ENCODE measurements at places on chromosomes 3 and 15. TPM values are rescaled to one million over a fixed set of nuclear protein-coding genes. Genes with fewer than 3 reads are reported as not detected.

GRCh38 chr3:16290827-16291196, 25.8 kb downstream of the OXNAD1 start:
- DNase-seq, result no peak

DNA sequence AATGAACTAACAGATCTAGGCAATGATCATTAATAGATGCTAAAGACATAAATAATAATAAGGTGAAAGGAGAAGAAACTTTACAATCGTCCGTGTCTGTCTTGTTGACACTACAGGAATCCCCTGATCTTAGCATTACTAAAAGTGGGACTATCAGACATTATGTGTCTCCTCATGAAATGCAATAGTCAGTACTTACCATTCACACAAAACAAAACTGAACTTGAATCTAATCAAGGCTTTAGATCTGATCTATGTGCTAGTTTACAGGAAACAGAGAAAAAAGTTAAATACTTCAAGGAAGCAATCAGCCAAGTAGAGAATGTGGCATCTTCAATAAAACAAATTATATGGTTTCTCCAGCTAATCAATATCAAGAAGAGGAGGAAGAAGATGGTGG, 73.7 kb downstream of the PIK3CB start:
- no peak for DNase-seq

- no peak for DNase-seq
These were observed 154.7 kb downstream of the SV2B start for GRCh38 chr15:91254766-91255165.

- DNase-seq, result no peak
These were observed 43.4 kb downstream of the C2CD4A start for GRCh38 chr15:62109982-62110851.

DNA sequence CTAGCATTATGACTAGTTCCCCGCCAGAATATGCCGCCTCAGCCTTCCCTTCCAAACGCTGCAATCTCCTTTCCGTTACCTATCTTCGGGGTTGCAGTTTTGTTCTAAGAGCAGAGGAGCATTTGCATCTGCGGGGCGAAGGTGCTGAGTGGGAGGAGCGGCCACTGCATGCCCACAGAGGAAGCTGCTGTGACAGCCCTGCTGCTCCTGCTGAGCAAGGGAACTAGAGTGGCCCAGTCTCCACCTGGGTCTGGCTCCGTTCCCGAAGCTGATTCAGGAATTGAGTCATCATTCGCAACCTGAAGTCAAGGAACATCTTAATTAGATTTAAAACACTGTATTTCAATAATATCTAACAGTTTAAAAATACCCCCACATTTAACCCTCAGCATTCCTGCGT, 98.2 kb upstream of the TJP1 start:
- no peak for DNase-seq

Gene AADACL2
- polyA plus RNA-seq, result not detected

DNA sequence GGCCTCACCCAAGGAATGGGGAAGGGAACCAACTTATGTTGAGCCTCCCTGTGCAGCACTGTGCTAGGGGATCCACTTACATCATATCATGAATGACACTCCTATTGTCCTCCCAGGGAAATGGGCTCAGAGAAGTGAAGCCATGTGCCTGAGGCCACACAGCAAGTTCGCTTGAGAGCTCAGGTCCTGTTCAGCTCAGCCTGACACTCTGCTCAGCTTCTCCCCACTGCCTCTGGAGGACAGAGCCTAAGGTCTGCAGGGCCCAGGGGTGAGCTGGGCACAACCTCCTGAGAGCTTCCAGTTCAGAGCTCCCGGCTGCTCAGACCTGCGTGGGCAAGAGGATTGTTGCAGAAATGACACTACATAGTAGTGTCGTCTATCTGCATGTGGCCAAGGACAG, 76.0 kb upstream of the SEC13 start:
- no peak for DNase-seq

Gene SNAPC5
- 49.6 TPM for polyA plus RNA-seq

DNA sequence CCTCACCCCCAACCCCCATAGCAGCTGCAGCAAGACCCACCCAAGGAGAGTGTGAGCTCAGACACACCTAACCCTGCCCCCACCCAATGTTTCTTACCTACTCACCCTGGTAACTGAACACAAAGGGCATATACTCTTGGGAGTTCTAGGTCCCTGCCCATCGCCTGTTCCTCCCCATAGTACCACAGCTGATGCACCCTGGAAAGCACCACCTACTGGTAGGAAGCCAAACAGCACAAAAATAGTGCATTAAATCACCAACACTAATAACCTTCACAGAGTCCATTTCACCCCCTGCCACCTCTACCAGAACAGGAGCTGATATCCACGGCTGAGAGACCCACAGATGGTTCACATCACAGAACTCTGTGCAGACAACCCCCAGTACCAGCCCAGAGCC, 245.2 kb downstream of the EFHB start:
- DNase-seq, result no peak

GRCh38 chr3:186986406-186986805, 56.1 kb downstream of the ST6GAL1 start:
- no peak for DNase-seq

DNA sequence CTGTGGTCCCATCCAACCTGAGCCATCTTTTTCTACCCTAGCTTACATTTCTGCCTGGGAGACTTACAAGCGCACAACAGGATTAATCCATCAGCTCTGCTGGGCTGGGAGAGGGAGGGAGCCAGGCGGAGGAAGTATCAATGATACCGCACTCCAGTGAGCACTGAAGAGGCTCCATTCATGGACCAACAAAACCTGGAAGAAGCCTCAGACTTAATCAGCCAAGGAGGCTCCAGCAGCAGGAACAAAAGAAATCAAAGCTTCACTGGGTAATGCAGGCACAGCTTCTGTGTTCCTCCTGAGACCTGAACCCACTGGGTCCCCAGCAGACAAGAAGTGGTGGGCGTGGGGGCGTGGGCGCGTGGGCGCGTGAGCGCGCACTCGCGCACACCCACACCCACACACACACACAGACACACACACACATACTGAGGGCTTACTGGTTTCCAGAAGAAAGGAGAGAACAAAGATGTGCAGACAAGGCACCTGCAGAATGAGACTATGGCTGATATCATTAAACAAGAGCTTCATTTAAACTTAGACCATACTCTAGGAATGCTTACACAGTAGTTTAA, 87.0 kb upstream of the BOC start:
- no peak for DNase-seq

Gene GOLGA6D
- not detected for polyA plus RNA-seq

Gene PARP15
- polyA plus RNA-seq, result not detected

DNA sequence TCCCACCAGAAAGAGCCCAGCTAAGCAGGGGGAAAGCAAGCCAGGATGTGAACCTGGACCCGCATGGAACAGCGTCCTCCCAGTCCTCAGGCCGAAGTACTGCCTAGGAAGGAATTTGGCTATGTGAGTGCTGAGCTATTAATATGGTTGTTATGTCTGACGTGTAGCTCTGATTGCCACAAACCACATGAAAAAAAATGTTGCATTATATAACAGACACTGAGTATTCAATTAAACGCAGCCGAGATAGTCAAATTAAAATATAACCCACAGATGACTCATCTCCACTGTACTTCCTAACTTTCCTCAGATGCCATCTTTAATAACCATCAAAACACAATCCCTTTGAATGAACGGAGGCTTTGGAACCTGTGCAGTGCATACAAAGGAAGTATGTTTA, 111.1 kb downstream of the GABRB3 start:
- DNase-seq, result no peak

DNA sequence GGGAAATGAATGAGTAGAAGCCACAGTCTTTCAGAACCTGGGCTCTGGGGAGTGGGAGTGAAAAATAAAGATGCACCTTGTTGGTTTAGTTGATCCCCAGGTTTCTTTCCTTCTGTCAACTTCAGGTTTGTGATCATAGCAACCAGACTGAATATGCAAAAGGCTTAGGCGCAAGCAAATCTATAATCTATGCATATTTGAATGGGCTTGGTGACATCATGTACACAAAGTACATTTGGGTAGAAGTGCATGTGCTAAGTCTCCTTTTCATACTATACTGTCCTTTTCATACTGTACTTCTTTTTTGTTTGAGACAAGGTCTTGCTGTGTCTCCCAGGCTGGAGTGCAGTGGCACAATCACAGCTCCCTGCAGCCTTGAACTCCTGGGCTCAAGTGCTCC, 132.4 kb upstream of the C2CD4B start:
- DNase-seq, result no peak

DNA sequence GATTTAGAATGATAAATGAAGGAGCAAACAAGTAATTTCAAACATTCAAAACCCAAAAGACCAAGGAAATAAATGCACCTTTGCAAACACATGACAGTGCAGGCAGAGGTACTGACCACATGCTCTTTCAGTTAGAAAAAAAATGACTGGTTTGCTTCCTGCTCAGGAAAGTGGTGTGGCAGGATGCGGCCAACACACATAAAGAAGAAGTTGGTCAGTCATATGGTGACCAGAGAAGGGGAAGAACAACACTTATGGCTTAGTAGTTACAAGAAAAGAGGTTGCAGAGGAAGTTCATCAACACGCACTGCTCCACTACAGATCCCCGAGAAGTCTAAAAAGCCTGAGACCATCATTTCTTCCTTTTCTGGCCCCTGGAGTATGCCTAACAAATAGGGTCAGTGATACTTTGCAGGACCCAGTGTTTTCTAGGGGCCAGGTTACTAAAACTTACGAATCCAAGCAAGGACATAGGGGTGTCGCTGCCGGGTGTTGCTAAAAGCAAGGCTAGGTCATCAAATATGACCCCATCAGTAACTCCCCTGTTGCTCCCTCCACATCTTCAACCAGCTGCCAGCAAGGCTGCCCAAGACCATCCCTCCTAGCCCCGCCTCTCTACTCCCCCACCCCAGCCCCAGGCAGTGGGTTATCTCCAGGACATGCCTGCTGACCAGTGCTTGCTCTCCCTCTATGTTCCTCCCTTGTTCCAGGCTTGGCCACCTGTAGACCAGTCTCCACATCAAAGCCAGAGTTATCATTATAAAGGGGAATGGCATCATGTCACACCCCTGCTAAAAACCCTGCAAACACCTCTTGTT, 11.2 kb downstream of the ATP8B4 start:
- DNase-seq, result no peak

- no peak for DNase-seq
These were observed 50.6 kb upstream of the SLC6A1 start for GRCh38 chr3:10941972-10942371.

Gene ZNF80
- polyA plus RNA-seq, result not detected

Gene ALS2CL
- polyA plus RNA-seq, result 43.0 TPM

DNA sequence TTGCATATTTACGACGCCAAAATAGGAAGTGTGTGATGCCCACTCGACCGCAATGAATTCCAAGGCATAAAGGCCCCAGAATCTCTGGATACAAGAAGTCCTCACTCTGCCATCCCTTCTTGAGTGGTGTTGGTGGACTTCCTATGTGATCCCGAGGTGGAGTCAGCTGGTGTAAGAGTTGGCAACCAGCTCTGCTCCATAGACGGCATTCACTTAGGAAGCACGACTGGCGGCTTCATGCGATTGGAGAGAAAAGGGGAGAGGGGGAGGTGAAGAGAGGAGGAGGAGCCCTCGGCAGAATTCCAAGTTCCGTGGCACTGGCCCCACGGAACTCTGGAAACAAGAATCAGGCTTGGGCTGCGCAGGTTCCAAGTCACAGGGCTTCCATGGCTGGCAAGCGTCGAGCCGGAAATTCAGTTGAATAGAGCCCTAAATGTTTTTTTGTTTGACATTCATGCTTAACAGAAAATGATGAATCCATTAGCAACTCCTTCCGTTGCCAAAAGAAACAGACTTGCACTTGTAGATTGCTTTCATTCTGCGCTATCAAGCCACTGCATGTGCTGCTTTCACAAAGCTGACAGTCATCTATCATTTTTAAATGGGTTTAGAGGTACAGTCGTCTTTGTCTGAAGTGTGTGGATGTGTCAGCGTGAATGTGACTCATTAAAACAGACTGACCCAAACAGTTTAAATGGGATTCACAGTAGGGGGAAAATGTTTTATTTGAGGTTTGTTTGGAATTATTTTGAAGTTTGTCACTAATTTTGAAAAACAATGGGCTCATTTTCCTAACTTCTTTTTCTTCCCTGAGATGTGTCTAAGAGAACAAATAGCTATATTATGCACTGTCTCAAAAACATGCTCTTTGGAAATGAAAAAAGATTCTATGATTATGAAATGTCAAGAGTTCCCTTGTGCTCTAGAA, 428.3 kb upstream of the ATP11B start:
- no peak for DNase-seq

Data from kidney (tissue), 22 donors.